ENCODE measurements at places on chromosomes 12 and 14. TPM values are rescaled to one million over a fixed set of nuclear protein-coding genes. Genes with fewer than 3 reads are reported as not detected.

Gene INHBC
- total RNA-seq = not detected

Gene SLC6A13
- not detected for total RNA-seq

Gene LRRC43
- 0.57 TPM for total RNA-seq

Gene PIWIL1
- total RNA-seq = not detected

Gene OR6C76
- total RNA-seq = not detected

Gene LTB4R2
- 10.6 TPM for total RNA-seq

Gene SLC4A8
- total RNA-seq = 5.5 TPM

Gene MEG3
- 12.7 TPM for total RNA-seq

Gene STAC3
- total RNA-seq = not detected

Gene NR1H4
- total RNA-seq = not detected

Gene BHLHE41
- 0.07 TPM for total RNA-seq

Gene ATG14
- 15.3 TPM for total RNA-seq

Gene OTUB2
- 0.93 TPM for total RNA-seq

Gene BATF
- total RNA-seq = 1.7 TPM

Gene FAM186B
- total RNA-seq = 0.43 TPM

Gene SIX4
- total RNA-seq = 4.3 TPM

Gene ZNF219
- 5.2 TPM for total RNA-seq

Gene HDAC7
- 85.6 TPM for total RNA-seq

Gene SDS
- 0.07 TPM for total RNA-seq

Gene AMDHD1
- total RNA-seq = 0.13 TPM

Gene CCDC63
- not detected for total RNA-seq

Gene GLIPR1L1
- not detected for total RNA-seq

Gene KCNMB4
- 1.9 TPM for total RNA-seq

Gene CMA1
- total RNA-seq = not detected

Gene TEX22
- 0.14 TPM for total RNA-seq

Gene LALBA
- total RNA-seq = not detected

Gene RAPGEF3
- 43.9 TPM for total RNA-seq

Gene HELB
- 5.8 TPM for total RNA-seq

Gene TCHP
- total RNA-seq = 16.2 TPM

Gene RIMBP2
- not detected for total RNA-seq

Gene FIGNL2
- 2.5 TPM for total RNA-seq

Gene MYO1H
- not detected for total RNA-seq

Gene MAX
- total RNA-seq = 64.7 TPM

Gene SIX6
- total RNA-seq = not detected

Gene KRT75
- total RNA-seq = not detected

Gene IFNG-AS1
- total RNA-seq = not detected

Gene TSPAN11
- 3.2 TPM for total RNA-seq

Gene P2RX2
- total RNA-seq = not detected

Gene DHH
- 5.3 TPM for total RNA-seq

Gene PTPN11
- 161 TPM for total RNA-seq

Gene KCNC2
- not detected for total RNA-seq

Data from thoracic aorta endothelial cell (primary cell).